ENCODE measurements at places on chromosomes 4 and X. TPM values are rescaled to one million over a fixed set of nuclear protein-coding genes. Genes with fewer than 3 reads are reported as not detected.

POF1B gene
- not detected for total RNA-seq

USP17L27 gene
- not detected for total RNA-seq

SUPT20HL2 gene
- not detected for total RNA-seq

STOX2 gene
- 4.1 TPM for total RNA-seq

AWAT2 gene
- 0.17 TPM for total RNA-seq

ASB11 gene
- 0.33 TPM for total RNA-seq

LINC00632 gene
- 757 TPM for total RNA-seq

UGT2B15 gene
- not detected for total RNA-seq

ABLIM2 gene
- 20.0 TPM for total RNA-seq

ZCCHC18 gene
- total RNA-seq = 0.19 TPM

All from subcutaneous adipose tissue (tissue), 4 donors.